ENCODE measurements at places on chromosomes 13 and 19.

GRCh38 chr13:49062297-49062896, 86.7 kb downstream of the FNDC3A start:
- DNase-seq = no peak

GRCh38 chr19:14139944-14140343, 3.6 kb upstream of the ASF1B start:
- no peak for DNase-seq

- no peak for DNase-seq
Observed at GRCh38 chr19:38425222-38425809, 703 bp downstream of the RASGRP4 start.

- peak; percentile 91 for DNase-seq
Observed at GRCh38 chr19:48926909-48927308, 6.6 kb upstream of the DHDH start.

DNA sequence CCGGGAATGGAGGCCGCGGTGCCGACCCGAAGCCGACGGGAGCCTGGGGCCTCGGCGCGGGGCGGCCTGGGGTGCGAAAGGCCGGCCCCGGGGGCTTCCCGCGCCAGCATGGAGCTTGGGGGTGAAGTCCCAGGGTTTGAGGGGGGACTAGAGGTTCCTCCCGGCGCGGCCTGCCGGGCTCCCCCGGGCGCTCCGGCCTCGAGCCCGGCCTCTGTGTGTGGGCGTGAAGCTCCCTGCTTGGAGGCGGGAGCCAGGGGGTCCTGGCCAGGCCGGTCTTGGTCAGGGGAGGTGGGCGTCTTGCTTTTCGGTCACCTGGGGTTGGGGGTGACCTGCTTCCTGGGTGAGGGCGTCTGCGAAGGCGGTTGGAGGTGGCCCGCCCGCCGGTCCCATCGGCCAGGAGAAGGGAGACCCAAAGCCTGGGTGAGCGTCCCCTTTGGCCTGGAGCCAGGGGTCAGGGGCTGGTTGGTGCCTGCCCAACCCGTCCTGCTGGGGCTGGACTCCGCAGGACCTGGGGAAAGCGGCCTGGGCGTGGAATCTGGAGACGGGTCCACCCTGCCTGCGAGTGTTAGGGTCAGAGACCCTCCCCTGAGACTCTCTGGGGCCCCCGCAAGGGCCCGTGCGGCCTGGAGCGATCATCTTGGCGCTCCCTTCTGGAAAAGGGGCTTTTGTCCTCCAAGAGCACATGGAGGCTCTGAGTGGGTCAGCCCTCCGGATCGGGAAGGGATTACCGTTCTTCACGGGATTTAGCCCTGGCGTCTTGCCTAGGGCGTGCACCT, 535 bp downstream of the BSG start:
- DNase-seq = peak; percentile 34

- no peak for DNase-seq
Observed at GRCh38 chr13:22298530-22298929, 627.7 kb downstream of the FGF9 start.

DNA sequence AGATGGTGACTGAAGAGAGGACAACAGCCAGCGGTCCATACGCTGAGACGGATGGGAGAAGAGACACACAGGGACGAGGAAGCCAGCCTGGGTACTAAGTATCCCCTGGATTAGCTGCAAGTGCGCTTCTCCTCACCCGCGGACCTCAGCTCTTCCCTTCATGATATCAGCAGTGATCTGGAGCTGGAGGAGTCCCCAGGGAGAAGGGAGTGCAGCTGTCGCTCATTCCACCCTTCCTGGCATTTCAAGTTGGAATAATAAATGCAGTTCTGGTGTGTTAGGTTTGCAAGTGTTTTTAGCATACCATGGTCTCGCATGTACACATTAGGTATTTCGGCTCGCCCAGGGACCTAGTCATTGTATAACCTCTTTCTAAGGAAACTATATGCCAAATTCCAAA, 88.5 kb upstream of the C1QTNF9B start:
- DNase-seq = no peak

DNA sequence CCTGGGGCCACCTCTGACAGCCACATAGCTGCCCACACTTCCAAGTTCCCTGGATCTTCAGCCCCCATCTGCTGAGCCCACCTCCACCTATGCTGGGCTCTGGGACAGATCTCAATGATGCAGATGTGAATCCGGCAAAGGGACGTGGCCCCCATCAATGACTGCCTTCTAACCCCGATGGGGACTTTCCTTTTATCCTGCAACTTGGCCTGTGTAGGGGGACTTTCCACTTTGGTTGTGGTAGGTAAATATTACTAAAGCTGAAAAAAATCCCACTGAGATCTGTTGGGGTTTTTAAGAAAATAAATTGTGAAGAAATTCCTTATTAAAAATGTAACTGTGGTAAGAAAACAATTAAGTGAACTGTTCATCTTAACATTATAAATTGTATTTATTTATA, 20.8 kb upstream of the ASPDH start:
- no peak for DNase-seq

DNA sequence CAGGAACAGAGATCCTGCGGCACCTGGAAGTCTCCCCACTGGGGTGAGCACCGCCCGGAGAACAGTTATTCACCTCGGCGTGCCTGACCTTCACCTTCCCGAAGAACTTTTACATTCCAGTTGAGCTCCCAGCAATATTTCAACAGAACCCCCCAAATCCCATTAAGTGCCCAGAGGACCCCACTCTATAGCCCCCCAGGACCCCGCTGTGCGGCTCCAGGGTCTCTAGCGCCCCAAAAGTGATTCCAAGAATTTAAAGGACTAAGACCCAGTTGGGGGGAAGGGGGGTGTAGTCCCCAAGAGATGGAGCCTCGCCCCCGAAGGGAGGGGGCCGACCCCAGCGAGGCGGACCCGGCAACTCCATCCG, 480 bp downstream of the GPR108 start:
- DNase-seq = no peak

GRCh38 chr19:49142866-49143335, 12.3 kb downstream of the HRC start:
- DNase-seq = peak; percentile 76

- DNase-seq = peak; percentile 82
Observed at GRCh38 chr13:40408602-40409001, 257.8 kb downstream of the FOXO1 start.

- DNase-seq = no peak
Observed at GRCh38 chr19:36032251-36033104, at the start of gene CLIP3. CLIP3 (minus strand) TSS chr19:36032873; CDS start chr19:36032357, 516 bp downstream.

GRCh38 chr13:34777089-34777913, 164.8 kb upstream of the NBEA start:
- DNase-seq = no peak

DNA sequence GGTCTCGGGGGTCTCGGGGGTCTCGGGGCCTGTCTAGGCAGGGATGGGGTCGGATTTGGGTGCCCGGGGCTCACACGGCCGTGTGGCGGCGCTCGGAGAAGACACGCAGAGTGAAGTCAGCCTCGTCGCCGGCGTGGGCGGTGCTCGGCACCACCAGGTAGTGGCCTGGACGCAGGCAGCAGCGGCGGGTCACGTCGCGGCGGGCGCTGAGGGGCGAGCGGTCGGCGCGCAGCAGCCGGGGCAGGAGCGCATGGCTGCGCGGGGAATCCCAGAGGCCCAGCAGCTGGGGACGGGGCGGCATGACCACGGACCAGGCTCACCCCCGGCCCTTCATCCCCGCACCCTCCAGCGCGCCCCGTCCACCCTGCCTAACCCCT, 8.2 kb downstream of the CAPN12 start:
- no peak for DNase-seq

GRCh38 chr19:13864667-13865570, 12.0 kb upstream of the NANOS3 start:
- no peak for DNase-seq

DNA sequence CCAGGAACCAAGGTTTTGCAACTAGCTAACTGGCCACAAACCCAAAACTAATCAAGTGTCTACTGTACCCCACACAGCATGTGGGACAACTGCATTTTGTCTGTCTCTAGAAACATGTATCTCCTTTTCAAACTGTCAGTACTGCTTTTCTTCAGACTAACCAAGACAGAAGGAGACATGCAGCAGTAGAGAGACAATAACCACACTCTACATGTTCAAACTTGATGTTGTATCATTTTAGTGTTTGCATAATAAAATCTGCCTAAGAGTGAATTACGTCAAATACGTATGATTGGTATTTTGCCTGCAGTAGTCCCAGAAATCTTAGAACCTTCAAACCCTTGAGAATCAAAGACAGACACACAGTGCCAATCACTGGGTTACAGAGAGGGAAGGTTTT, 22.0 kb upstream of the FREM2 start:
- no peak for DNase-seq

DNA sequence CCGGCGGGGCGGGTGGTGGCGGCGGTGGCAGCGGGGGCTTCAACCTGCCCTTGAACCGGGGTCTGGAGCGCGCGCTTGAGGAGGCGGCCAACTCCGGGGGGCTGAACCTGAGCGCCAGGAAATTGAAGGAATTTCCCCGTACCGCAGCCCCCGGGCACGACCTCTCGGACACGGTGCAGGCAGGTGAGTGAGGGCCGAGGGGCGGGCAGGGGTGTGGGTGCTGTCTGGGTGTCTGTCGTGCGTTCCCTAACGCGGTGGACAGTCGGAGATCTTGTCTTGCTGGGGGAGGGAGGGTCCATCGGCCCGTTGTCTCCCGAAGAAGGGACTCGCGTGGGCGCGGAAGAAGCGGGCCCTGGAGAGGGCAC, 533 bp downstream of the LRCH1 start:
- peak; percentile 24 for DNase-seq

DNA sequence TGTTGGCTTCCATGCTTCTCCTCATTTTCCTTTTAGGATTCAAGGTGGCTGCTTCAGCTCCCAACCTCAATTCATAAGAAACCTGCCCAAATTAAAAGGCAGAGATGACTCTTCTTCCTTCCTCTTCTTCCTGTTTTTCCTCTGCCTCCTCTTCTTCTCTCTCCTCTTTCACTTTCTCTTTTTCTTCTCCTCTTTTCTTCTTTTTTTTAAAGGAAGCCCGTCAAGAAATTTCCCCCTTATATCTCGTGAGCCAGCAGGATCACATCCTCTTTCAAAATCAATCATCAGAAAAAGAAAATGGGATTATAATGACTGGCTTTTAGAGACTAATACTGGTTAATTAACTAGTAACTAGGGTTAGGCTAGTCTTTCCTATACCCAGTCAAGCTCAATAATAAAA, 220.3 kb downstream of the NBEA start:
- no peak for DNase-seq

DNA sequence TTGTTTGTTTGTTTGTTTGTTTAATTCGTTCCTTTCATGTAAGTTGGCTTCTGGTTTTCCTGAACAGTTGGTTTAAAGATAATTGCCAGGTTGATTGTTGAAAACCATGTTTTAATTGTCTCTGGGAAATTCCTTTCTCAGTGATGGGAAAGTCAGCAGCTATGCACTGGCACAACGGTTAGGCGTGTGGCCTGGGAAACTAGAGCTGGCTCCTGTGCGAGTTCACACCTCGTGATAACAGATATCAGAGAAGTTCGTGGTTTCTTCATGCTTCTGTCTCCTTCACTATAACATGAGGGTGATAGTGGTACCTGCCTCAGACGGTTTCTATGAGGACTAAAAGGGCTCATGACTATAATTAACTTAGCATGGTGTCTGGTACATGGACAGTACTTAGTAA, 153.5 kb downstream of the STK24 start:
- DNase-seq = no peak

- no peak for DNase-seq
Observed at GRCh38 chr19:44176590-44176989, 11.7 kb downstream of the ZNF226 start.

DNA sequence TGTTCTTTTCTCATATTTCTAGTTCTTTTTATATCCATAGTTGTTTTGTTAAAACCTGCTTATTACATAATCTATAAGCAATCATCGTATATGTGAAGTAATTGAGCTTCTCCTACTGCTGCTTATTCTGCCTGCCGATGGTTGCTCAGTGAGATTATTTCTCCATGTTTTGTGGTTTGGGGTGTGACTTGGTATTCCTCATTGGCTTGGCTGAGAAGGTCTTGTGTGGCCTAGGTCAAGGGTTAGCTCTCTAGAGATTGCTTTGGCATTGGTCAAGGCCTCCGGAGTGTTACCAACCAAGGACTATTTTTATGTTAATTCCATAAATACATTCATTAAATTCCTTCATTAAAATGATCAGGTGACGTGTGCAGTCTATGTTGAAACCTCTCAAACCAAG, 302.8 kb downstream of the MYO16 start:
- no peak for DNase-seq

- no peak for DNase-seq
Observed at GRCh38 chr13:101752432-101752831, 300.0 kb downstream of the ITGBL1 start.

GRCh38 chr19:1167687-1168571, 6.1 kb downstream of the SBNO2 start:
- no peak for DNase-seq

- DNase-seq = no peak
Observed at GRCh38 chr19:9721861-9722260, 46.7 kb downstream of the ZNF846 start.

GRCh38 chr19:13091400-13092157, 11.1 kb downstream of the LYL1 start:
- no peak for DNase-seq

- no peak for DNase-seq
Observed at GRCh38 chr13:30192320-30193093, 114.8 kb downstream of the KATNAL1 start.

GRCh38 chr13:46720189-46720588, 76.8 kb downstream of the ESD start:
- no peak for DNase-seq

- DNase-seq = no peak
Observed at GRCh38 chr19:55442372-55442961, 633 bp downstream of the SHISA7 start.

DNA sequence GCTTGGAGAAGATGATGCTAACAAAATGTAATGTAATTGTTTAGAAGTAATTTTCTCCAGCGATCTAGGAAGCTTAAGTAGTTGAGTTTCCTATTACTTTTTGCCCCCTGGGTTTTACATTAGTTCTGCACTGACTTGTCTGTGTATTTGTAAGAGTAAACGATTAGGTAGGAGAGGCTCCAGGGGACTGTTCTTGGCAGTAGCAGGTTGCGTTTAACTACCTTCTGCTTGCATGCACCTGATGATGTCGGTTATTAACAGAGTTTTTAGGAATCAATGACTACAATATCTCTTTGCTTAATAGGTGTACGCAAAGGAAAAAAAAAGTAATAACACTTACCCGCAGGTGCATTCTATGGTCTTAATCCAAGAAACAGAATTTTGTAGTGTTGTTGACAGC, 18.3 kb upstream of the UGGT2 start:
- no peak for DNase-seq

All from HT1080 (cell line).